ENCODE measurements at places on chromosomes 5 and 9. TPM values are rescaled to one million over a fixed set of nuclear protein-coding genes. Genes with fewer than 3 reads are reported as not detected.

CDC25C gene
- total RNA-seq = 4.1 TPM

NR5A1 gene
- total RNA-seq = 0.26 TPM

SLC1A3 gene
- total RNA-seq = 15.3 TPM

FOXD4L5 gene
- total RNA-seq = not detected

CDH10 gene
- 5.5 TPM for total RNA-seq

AHRR gene
- 13.4 TPM for total RNA-seq

SPATA31A5 gene
- not detected for total RNA-seq

GOLPH3 gene
- 102 TPM for total RNA-seq

ORM1 gene
- total RNA-seq = 1.6 TPM

GRCh38 chr5:82341325-82341724 lies 63.2 kb upstream of the RPS23 start:
- H3K36me3 ChIP-seq = no peaks in the 10 kb centered on the region
- H3K4me1 ChIP-seq = peaks cover 10% of the 10 kb centered on the region
- H3K27me3 ChIP-seq = peaks cover 3% of the 10 kb centered on the region
- no peak for DNase-seq
- no peak overlapping the region for H3K27ac ChIP-seq

- H3K27ac ChIP-seq = peak overlapping the region; percentile 55
- peak overlapping the region; percentile 50 for H3K4me3 ChIP-seq
- H3K36me3 ChIP-seq = peaks cover 14% of the 10 kb centered on the region
- no peaks in the 10 kb centered on the region for H3K27me3 ChIP-seq
- peaks cover 53% of the 10 kb centered on the region for H3K4me1 ChIP-seq
These were observed 10.0 kb downstream of the SMARCA2 start for GRCh38 chr9:2024888-2025782.

DNA sequence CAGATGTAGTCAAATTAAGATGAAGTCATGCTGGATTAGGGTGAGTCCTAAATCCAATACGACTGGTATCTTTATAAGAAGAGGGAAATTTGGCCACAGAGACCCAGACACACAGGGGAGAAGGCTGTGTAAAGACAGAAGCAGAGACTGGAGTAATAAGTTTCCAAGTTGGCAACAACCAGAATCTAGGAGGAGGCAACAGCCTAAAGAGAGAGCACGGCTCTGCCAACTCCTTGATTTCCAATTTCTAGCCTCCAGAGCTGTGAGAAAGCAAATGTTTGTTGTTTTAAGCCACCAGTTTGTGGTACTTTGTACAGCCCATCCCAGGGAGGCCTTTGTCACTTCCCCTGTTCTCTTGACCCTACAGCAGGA lies 74.4 kb downstream of the ATG10 start:
- H3K4me1 ChIP-seq = no peaks in the 10 kb centered on the region
- no peak overlapping the region for H3K27ac ChIP-seq
- DNase-seq = no peak
- no peaks in the 10 kb centered on the region for H3K27me3 ChIP-seq

GRCh38 chr9:109779711-109780452 lies at the start of gene PALM2AKAP2:
PALM2AKAP2 (plus strand) TSS chr9:109780198; CDS start chr9:109780489, 291 bp downstream.
- peak within 1 kb of the TSS; percentile 94 for H3K4me3 ChIP-seq
- H3K4me1 ChIP-seq = peaks cover 10% of the 10 kb centered on the region

GRCh38 chr5:91929522-91929817 lies 546.4 kb upstream of the ARRDC3 start:
- H3K36me3 ChIP-seq = no peaks in the 10 kb centered on the region
- peaks cover 4% of the 10 kb centered on the region for H3K4me1 ChIP-seq
- no peak overlapping the region for H3K4me3 ChIP-seq

GRCh38 chr5:19837536-19838174 lies 150.3 kb downstream of the CDH18 start:
- no peak overlapping the region for H3K4me3 ChIP-seq
- no peak for DNase-seq
- H3K27ac ChIP-seq = no peak overlapping the region
- no peaks in the 10 kb centered on the region for H3K27me3 ChIP-seq
- H3K4me1 ChIP-seq = no peaks in the 10 kb centered on the region

- H3K27ac ChIP-seq = no peak overlapping the region
- peaks cover 14% of the 10 kb centered on the region for H3K4me1 ChIP-seq
- no peaks in the 10 kb centered on the region for H3K27me3 ChIP-seq
These were observed 89.3 kb downstream of the FEM1C start for GRCh38 chr5:115455301-115455707.

- DNase-seq = no peak
- no peak overlapping the region for H3K4me3 ChIP-seq
- no peaks in the 10 kb centered on the region for H3K36me3 ChIP-seq
- no peak overlapping the region for H3K27ac ChIP-seq
- H3K27me3 ChIP-seq = no peaks in the 10 kb centered on the region
- H3K4me1 ChIP-seq = peaks cover 27% of the 10 kb centered on the region
These were observed 92.5 kb downstream of the FBXW11 start for GRCh38 chr5:171913987-171914273.

DNA sequence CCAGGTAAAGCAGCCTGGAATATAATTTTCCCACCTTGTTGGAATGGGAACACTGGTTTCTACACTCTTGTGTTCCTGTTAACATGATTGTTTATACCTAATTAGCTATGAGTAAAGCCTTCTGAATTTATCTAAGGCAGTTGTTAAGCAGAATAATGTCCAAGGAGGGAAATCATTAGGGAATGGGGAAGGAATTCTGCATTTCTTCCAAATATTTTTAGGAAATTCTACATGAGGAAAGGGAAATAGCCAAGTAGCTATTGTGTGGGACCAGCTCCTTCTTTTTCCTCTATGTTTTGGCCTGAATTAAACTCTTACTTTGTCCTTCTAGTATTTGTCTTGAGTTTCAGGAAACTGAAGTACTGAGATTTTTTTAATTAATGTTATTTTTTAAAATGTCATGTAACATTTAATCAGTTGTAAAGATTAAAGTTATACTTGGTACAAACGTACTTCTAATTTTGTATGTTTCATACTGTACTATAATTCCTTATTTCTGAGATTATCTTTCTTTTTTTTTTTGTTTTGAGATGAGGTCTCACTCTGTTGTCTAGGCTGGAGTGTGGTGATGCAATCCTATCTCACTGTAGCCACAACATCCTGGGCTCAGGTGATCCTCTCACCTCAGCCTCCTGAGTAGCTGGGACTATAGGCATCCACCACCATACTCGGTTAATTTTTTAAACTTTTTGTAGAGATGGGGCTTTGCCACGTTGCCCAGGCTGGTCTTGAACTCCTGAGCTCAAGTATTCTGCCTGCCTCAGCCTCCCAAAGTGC lies 28.5 kb downstream of the ANKDD1B start:
- peak overlapping the region; percentile 55 for H3K27ac ChIP-seq
- no peak overlapping the region for H3K4me3 ChIP-seq
- no peak for DNase-seq
- peaks cover 10% of the 10 kb centered on the region for H3K36me3 ChIP-seq
- H3K4me1 ChIP-seq = no peaks in the 10 kb centered on the region

DNA sequence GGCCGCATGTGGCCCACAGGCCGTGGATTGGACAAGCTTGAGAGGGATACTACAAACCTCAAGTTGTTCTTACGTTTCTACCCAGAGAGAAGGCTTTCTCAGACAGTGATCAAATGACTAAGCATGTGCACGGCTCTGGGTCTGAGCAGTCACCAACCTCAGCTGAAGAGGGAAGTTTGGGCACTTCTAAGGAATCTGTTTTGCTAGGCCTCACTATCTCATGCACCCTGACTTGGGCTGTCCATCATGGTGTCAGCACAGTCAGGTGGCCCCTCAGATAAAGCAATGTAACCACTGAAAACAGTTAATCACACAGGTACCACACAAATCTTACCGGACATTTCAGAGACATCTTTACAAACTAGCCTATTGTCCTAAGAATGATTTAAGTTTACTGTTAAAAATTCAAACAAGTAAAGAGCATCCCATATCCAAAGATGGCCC lies 24.6 kb downstream of the CSF2 start:
- H3K4me3 ChIP-seq = no peak overlapping the region
- H3K27ac ChIP-seq = no peak overlapping the region
- H3K4me1 ChIP-seq = no peaks in the 10 kb centered on the region
- peaks cover 6% of the 10 kb centered on the region for H3K27me3 ChIP-seq
- no peak for DNase-seq

GRCh38 chr5:98750693-98751092 lies 22.8 kb upstream of the RGMB start:
- H3K27me3 ChIP-seq = peaks cover 6% of the 10 kb centered on the region
- no peak overlapping the region for H3K27ac ChIP-seq
- H3K4me1 ChIP-seq = no peaks in the 10 kb centered on the region
- H3K36me3 ChIP-seq = no peaks in the 10 kb centered on the region
- no peak for DNase-seq

DNA sequence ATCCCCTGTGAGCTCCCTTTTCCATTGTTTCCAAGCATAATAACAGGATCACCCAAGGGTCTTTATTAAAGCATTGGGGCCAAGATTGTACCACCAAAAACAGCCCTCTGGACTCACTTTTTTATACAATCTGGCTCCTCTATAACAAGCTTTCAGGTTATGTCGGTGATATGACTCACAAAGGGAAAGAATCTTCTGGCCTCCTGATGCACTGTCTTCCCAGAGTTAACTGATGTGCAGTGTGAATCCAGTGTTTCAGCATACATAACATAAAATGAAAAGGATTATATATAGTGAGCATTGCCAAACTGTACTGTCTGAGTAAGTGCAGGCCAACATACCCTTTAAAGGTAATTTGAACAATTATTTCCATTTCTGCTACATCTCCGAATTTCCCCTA lies 33.9 kb upstream of the MAN2A1 start:
- peaks cover 18% of the 10 kb centered on the region for H3K4me1 ChIP-seq
- H3K27ac ChIP-seq = no peak overlapping the region
- no peaks in the 10 kb centered on the region for H3K36me3 ChIP-seq
- H3K4me3 ChIP-seq = no peak overlapping the region

Measured in type B pancreatic cell (in vitro differentiated cells).